ENCODE measurements at places on chromosomes 12 and 14.

DNA sequence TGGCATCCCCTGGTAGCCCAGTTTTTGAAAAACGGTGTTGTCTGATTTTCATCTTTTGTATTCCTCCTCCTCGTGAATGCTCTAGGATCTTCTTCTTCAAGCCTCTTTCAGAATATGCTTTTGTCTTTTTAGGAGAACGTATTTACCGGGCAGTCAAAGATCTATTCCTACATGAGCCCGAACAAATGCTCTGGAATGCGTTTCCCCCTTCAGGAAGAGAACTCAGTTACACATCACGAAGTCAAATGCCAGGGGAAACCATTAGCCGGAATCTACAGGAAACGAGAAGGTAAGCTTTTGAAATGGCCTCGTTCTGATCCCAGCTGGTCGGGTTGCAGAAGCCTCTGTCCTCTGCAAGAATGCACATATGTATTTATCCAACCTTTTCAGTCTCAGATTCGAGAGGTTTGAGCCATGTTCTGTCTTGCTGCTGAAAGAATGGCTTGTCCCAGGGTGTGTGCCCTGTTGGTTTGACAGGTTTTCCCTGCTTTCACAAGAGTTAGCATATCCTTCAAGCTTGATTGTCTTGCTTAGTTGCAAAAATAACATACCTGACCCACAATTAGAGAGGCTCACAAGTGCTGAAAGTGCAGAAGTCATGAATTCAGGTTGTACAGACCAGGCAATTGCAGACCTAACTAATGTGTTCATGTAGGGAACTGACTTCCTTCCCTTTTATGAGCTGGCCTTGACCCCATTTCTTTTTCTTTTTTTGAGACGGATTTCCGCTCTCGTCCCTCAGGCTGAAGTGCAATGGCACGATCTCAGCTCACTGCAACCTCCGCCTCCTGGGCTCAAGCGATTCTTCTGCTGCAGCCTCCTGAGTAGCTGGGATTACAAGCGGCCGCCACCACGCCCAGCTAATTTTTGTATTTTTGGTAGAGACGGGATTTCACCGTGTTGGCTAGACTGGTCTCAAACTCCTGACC lies 6.8 kb downstream of the KMT5A start:
- no peak for DNase-seq

DNA sequence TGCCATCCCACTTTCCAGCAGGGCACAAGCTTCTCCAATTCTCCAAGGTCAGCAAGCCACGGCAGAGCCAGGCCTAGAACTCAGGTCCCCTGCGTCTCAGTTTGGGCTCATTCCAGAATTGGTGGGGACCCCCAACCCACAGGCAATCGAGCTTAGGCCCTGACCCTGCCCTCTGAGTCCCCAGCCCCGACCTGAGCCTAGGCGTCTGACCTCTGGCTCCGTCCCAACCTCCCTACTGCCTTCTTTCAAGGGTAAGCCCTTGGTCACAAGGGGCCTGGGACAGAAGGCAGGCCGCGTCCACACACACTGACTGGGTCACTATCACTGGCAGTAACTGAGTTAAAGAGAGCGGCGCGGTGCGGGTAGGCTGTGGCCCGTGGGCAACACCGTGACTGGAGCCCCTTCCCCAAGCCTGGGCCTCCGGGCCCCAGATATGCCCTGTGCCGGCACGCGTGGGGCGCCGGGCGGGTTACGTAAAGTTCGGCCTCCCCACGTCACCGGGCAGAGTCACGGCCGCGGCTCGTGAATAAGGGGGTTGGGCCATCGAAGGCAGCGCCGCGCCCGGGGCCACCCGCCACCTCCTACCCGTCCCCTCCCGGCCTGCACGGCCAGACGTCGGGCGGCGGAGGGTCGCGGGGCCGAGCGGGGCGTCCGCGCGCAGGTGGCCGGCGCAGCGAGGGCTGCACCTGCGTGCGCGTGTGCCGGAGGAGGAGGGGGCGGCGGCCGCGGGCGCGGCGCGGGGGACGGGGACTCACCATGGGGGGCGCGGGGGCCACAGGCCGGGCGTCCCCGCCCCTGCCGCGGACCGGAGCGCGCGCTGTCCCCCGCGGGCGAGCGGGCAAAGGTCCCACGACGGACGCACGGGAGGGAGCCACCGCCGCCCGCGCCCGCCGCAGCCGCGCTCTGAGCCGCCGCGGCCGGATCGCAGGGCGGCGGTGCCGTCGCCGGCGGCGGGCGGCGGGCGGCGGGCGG lies 516 bp downstream of the ANKRD9 start:
- DNase-seq, result no peak

- DNase-seq, result no peak
Observed at GRCh38 chr12:55673638-55674037, 34.1 kb downstream of the ITGA7 start.

DNA sequence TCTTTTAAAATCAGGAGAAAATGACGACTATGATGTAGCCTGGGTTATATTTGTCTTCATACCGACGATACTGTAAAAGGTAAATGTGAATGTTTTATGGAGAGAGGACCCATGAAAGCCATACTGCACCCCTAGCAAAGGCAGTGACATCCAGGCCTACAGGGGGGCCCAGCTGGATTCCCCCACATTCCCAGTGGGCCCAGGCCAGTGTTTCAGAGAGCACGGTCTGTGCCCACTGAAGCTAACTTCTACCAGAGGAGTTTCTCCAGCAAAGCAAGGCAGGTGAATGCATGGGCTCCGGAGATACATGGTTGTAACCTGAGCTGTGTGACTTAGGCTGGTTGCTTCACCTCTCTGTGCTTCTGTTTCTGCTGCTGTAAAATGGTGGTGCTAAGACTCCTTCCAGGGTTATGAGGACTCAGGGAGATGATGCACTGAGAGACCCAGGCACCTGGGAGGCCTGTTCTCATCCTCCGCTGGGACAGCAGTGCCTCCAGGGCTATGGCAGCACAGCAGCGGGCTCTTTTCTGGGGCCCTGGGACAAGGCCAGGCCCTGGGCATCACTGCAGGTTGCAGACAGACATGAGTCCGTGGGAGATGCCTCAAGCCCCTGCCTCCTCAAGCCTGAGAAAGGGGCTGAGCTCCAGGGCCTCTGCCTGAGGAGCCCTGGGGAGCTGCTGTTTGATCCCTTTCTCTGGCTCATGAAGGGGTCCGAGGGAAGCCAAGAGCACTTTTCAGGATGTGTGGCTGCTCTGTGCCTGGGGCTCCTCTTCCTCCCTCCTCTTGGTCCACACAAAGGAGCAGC lies 73.7 kb downstream of the SERPINA3 start:
- no peak for DNase-seq

DNA sequence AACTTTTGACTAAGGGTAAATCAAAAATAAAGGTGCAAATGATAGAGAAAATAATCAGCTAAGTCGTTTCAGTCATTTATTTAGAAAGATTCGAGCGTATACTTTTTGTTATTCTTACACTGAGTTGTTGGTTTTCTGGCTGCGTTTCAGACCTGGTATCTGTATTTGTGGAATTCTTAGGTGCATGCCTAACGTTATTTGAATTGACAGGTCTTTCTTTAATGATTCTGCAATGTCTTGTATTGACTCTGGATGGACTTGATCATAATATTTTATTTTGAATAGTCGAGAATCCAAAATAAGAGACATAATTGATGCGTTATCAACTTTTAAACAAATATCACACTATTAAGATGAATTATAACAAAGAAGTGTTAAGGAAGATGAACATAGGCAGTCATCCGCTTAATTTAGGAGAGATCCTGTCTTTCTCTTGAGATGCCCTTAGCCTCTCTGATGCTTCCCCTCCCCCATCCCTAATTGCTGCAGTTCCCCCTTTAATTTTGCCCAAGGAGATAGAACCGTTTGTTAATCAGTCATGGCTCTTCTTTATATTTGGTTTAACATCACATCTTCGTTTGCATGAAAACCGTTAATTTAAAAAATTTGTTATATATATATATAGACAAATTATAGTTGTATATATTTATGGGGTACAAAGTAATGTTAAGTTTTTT lies 1.8 kb downstream of the ALX1 start:
- no peak for DNase-seq

GRCh38 chr12:63149909-63150712 lies 890 bp downstream of the AVPR1A start:
- DNase-seq, result no peak

GRCh38 chr14:52730709-52731111 lies 744 bp downstream of the STYX start:
- no peak for DNase-seq

DNA sequence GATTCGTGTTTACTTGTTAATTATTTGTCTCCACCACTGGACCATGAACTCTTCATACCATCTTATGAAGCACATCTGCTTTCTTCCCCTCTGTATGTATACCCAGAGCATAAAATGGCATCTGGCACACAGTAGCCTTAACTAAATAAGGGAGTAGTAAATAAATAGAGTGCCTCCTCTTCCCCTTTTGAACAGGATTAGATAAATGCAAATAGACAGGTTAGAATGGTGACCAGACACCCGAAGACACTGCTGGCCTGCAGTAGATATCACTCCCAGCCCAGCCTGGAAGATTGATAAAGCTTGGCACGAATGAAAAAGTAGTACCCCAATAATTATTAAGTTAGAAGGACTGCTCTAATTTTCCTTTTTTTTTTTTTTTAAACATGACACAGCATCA lies 6.9 kb downstream of the GALNT4 start:
- DNase-seq, result no peak

GRCh38 chr12:91890742-91891141 lies 254.9 kb downstream of the BTG1 start:
- no peak for DNase-seq

DNA sequence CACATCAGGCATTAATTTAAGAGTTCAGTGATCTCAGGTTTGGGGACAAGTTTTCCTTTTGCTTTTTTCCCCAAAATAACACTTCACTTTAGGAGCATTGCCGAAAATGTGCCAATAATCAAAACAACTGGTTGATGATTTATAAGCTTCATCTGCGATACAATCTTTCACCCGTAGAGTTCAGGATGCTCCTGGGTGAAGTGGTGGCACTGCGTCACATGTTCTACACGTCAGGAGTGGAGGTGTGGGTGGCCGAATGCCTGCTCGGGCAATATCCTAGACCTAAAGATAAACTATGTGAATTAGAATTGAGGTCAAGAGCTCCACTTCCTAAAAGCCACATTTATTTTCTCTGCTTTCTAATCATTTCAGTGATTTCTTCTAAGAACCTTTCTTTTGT lies 70.9 kb upstream of the DICER1 start:
- no peak for DNase-seq

DNA sequence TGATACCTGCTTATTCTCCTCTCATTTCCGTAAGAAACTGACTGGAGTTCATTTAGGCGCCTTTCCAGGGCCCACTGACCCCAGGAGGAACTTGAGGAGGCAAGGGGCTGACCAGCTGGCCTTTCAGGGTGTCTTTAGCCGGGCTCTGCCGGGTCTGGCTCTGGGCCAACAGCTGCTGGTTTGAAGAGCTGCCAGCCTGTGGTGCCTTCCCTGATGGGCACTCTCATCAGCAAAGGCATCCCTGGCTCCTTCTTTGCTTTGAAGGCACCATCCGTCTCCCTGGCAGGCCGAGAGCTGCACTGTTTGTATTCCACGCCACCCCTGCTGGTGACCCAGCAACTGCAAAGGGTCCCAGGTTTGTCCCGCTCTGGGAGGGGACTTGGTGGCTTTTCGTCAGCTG lies 42.0 kb downstream of the IQSEC3 start:
- no peak for DNase-seq

DNA sequence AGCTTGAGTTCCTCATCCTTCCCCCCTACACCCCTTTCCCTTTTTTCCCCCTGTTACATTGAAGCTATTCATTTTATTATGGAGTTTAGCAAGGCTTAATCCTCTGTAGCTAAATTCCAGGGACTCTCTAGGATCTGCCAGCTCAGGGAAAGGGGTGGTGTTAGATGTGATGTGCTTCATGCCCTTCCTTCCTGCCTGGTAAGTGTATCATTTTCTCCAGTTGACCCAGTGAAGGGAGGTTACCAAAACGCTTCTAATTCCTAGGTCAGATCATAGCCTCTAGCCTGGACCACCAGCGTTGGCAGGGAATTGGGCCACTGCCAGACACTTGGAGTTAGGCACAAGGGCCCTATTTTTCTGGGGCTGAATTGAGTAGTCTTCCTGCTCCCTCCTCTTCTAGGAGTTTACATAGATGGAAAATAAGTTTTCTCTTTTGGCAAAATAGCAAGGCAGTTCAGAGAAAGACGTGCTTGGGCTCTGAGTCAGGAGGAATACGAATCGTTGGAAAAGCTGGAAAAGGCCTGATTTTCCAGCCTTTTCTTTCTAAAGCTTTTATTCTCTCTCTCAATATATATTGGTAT lies 88.3 kb downstream of the NPAS3 start:
- no peak for DNase-seq

- DNase-seq, result no peak
Observed at GRCh38 chr12:82522285-82522684, 164.0 kb downstream of the METTL25 start.

DNA sequence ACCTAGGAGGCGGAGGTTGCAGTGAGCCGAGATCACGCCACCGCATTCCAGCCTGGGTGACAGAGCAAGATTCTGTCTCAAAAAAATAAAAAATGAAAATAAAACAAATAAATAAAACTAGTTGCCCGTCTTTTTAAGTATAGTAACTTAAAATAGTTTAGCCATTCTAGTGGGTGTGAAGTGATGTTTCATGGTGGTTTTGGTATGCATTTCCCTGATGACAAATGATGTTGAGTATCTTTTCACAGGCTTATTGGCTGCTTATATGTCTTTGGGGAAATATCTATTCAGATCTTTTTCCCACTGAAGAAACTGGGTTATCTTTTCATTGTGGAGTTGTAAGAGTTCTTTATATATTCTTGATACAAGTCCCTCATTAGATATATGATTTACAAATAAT lies 102.4 kb upstream of the METAP2 start:
- no peak for DNase-seq

DNA sequence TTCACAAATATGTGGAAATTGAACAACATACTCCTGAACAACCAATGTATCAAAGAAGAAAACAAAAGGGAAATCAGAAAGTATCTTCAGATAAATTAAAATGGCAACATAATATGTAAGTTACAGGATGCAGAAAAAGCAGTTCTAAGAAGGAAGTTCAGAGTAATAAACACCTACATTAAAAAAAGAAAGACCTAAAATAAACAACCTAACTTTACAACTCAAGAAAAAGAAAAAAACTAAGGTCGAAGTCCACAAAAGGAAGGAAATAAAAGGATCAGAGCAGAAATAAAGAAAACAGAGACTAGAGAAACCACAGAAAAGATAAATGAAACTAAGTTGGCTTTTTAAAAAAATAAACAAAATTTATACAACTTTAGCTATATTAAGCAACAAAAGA lies 59.2 kb downstream of the EGLN3 start:
- DNase-seq, result no peak

DNA sequence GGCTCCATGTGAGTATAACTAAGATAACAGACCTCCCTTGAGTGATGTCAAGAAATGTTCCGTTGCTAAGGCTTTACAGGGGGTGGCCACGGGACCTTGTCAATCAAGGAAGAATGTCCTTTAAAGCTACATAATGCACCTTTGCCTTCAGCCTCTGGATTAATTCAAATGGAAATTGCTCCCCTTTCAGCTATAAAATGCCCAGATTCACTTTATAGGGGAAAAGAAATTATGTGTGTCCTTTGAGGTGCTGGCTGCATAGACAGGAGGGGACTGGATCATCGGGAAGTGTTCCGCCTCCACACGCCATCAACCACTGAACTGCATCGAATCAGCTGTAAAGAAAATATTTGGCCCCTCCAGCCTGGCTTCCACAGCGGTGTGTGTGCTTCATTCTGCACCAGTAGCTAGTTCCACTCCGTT lies 415.4 kb downstream of the DPF3 start:
- DNase-seq, result no peak
